T-cell (primary cell): ENCODE measurements at places on chromosomes 6 and 20. TPM values are rescaled to one million over a fixed set of nuclear protein-coding genes. Genes with fewer than 3 reads are reported as not detected.

The EBF4 gene
- total RNA-seq: 4.2 TPM

GRCh38 chr6:168927026-168927425 is 326.6 kb downstream of the THBS2 start:
- H3K4me1 ChIP-seq: no peaks in the 10 kb centered on the region
- no peak overlapping the region for H3K4me3 ChIP-seq
- no peaks in the 10 kb centered on the region for H3K27me3 ChIP-seq
- H3K27ac ChIP-seq: no peak overlapping the region
- no peak for DNase-seq

GRCh38 chr20:24695529-24696225 is 226.2 kb downstream of the SYNDIG1 start:
- H3K27me3 ChIP-seq: no peaks in the 10 kb centered on the region
- no peaks in the 10 kb centered on the region for H3K4me1 ChIP-seq
- no peaks in the 10 kb centered on the region for H3K36me3 ChIP-seq
- no peak for DNase-seq

GRCh38 chr6:169487579-169488436 is 214.0 kb downstream of the WDR27 start:
- no peak overlapping the region for H3K4me3 ChIP-seq
- no peak overlapping the region for H3K27ac ChIP-seq
- H3K4me1 ChIP-seq: no peaks in the 10 kb centered on the region
